ENCODE measurements at places on chromosomes 11 and 22. TPM values are rescaled to one million over a fixed set of nuclear protein-coding genes. Genes with fewer than 3 reads are reported as not detected.

The SYT13 gene
- total RNA-seq, result 7.2 TPM

The RIBC2 gene
- total RNA-seq, result 6.4 TPM

The SLCO2B1 gene
- 0.74 TPM for total RNA-seq

The PTPRCAP gene
- total RNA-seq, result 0.20 TPM

The LRRC74B gene
- not detected for total RNA-seq

The MYEOV gene
- 2.7 TPM for total RNA-seq

The LRRC56 gene
- 0.34 TPM for total RNA-seq

GRCh38 chr11:47282462-47282861 lies 12.5 kb downstream of the MADD start:
- DNase-seq, result no peak

GRCh38 chr11:99911116-99911515 lies 776.0 kb upstream of the ARHGAP42 start:
- no peak for DNase-seq

GRCh38 chr22:49534386-49534785 lies 293.3 kb downstream of the BRD1 start:
- DNase-seq, result no peak

DNA sequence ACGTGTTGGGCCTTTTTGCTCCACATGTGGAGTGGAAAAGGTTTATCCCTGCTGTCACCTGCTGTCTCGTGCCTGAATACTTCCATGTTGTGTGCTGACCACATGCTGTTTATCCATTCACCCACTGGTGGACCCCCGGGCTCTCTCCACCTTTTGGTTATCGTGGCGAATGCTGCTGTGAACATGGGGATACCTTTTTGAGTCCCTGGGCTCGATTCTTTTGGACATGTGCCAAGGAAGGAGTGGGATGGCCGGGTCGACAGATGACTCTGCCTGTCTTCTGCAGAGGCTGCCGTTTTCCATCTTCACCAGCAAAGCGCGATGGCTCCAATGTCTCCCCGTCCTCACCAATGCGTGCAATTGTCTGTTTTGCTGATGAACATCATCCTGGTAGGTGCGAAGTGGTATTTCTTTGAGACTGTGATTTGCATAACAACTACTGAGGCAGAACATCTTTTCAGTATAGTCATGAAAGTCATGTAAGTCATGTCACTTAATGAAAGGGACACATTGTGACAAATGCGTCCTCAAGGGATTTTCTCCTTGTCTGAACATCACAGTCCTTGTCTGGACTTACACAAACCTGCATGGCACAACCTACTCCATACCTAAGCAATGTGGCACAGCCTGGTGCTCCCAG lies 758.7 kb downstream of the BRD1 start:
- no peak for DNase-seq

DNA sequence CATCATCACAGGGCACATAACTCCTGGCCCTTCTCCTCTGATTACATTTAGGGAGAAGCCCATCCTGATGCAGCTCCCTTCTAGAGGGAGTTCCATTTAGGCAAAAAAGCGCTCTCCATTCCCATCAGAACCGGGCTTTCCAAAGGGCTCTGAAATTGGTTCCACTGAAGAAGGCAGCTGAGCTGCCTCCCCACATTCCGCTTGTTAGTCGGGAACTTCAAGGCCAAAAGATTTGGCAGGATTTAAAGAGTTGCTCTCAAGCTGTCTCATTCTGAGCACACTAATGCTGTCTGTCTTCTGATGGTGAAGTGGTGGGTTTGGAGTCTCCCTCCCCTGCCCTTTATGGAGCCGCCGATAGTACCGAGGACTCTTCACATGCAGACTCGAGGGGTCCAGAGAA lies 26.6 kb upstream of the CABP7 start:
- no peak for DNase-seq

GRCh38 chr11:92697461-92698312 lies 271.8 kb upstream of the MTNR1B start:
- no peak for DNase-seq

GRCh38 chr11:59243633-59244032 lies 30.9 kb upstream of the MPEG1 start:
- no peak for DNase-seq

DNA sequence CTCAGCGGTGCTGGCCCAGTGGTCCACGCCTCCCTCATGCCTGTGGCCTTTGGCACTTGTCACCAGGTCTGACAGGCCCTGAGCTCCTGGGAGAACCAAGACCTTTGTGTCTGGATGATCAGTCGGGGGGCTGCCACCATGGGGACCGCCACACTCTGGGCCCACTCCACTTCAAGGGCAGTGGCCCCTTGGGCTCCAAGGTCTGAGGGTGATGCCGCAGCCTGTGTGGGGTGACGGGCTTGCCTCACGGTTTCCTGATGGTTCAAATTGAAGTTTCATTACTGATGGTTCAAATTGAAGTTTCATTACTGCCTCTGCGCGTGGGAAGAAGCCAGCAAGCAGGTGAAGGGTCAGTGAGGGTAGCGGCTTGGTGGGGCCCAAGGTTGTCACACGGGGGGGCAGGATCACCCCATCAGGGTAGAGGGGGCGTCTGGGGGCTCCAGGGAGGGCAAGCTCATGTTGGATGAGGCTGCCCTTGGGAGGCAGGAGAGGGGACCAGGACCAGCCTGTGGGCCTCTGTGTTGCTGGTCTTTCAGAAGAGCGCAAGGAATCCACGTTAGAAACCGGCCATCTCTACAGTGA lies 27.5 kb downstream of the TRMU start:
- DNase-seq, result no peak

GRCh38 chr11:62881579-62882430 lies 1.1 kb downstream of the SLC3A2 start:
- peak; percentile 97 for DNase-seq

DNA sequence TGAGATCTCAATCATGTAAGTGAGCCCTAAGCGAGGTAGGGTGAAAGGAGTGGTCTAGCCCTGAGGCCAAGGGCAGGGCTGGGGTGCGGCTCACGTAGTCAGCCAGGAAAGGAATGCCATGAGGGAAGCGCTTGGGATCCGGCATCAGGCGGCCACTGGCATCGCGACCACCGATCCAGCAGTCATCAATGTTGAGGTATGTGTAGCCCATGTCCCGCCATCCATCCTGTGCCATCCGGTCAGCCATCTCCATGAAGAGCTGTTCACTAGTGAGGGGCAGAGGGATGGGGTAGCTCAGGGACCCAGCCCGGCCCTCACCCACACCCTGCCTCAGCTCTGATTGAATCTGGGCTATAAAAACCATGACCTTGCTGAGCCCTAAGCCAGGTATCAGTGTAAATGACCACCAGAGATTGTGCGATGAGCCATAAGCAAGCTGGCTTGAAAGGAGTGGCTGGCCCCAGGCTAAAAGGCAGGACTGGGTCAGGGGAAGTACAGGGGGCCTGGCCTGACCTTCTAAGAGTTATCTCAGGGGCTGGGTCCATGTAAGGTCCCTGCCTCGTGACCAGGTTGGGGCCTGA lies 2.9 kb downstream of the NAGA start:
- DNase-seq, result no peak

GRCh38 chr11:70405679-70406395 lies 7.5 kb downstream of the CTTN start:
- DNase-seq, result no peak

GRCh38 chr11:75576499-75576918 lies 14.5 kb downstream of the SERPINH1 start:
- peak; percentile 70 for DNase-seq

DNA sequence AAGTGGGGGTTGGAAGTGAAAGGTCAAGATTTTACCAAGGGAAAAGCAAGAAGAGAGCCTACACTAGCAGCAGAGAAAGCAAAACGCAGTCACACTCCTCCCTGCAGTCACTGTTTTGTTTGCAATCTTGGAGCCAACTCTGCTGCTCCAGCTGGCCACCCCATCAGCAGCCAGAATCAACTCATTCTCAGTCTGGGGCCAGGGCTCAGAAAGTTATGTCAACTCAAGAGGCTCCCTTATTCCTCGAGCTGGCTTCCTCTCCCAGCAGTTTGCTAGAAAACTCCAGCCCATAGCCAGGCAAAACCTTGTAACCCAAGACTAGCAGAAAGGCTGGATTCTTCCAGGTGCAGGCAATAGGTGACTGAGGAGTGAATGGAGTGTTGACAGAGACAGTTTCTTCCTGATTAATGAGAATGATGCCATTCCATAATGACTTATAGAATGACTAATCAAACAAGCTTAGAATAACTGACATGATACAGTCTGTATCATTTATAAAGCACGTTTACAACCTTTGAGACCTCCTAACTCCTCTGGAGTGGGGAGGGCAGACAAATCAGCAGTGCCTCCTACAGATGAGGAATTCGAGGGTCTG lies 53.4 kb downstream of the P4HA3 start:
- no peak for DNase-seq

DNA sequence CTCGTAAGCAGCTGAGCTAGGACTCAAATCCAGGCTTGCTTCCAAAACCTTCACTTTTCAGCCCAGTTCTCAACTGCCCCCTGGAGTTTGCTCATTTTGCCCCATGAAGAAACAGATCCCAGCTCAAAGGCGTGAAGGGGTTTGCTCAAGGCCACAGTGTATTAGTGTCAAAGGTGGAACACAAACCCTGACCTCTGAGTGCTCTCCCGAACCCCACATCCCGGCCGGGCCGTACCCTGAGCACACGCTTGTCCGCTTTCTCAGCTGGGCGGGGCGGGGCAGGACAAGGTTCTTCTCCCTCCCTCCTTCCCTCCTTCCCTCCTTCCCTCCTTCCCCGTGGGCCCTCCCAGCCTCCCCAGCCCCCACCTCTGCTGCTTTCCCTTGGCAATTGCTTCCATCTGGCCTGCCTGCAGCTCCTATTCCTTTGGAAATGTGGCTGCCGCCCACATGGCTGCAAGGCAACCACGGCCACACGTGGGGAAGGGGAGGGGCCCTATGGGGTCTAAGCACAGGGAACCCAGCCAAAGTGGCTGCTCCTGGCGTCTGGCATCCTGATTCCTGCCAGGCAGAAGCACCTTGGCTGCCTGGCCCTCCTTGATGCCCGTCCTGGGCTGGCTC lies 4.1 kb downstream of the ST3GAL4 start:
- DNase-seq, result no peak

DNA sequence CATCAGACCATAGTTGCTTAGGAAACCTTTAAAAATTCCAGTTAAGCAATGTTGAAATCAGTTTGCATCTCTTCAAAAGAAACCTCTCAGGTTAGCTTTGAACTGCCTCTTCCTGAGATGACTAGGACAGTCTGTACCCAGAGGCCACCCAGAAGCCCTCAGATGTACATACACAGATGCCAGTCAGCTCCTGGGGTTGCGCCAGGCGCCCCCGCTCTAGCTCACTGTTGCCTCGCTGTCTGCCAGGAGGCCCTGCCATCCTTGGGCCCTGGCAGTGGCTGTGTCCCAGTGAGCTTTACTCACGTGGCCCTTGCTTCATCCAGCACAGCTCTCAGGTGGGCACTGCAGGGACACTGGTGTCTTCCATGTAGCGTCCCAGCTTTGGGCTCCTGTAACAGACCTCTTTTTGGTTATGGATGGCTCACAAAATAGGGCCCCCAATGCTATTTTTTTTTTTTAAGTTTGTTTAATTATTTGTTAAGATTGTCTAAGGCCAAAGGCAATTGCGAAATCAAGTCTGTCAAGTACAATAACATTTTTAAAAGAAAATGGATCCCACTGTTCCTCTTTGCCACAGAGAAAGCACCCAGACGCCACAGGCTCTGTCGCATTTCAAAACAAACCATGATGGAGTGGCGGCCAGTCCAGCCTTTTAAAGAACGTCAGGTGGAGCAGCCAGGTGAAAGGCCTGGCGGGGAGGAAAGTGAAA lies 73.4 kb downstream of the NCAPD3 start:
- no peak for DNase-seq

DNA sequence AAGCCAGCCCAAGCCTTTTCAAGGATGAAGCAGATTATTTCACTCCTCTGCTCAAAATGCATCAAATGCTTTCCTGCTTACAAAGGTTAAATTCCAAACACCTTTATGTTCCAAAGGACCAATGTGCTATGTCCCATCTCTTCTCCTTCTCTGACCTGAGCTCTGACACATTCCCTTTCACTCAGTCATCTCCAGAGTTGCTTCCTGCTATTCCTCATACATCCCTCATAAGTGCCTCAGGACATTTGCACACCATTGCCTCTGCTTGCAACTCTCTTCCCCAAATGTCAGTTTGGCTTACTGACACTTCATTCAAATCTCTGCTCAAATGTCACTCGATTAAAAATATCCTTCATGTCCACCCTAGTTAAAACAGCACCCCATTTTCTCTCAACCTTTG lies 53.3 kb upstream of the BMAL1 start:
- peak; percentile 56 for DNase-seq

DNA sequence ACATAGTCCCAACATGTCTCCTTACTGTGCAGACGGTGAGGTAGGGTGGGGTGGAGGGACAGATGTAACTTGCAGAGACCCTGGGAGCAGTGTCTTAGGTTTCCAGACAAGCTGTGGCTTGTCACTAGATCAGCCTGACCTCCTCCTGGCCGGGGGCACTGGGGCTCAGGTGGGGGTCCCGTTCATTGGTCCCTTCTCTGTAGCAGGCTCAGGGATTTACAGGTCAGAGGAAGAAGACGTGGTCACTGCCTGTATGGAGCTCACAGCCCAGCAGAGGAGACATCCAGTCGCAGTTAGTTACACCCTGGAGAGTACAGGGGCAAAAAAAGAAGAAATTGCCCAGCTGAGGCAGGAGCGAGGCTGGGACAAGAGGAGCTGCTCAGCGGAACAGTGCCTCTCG lies 22.0 kb upstream of the TUB start:
- DNase-seq, result no peak

- no peak for DNase-seq
These were observed 36.4 kb downstream of the PITPNB start for GRCh38 chr22:27882507-27883290.

GRCh38 chr22:49826603-49827270 lies 936 bp downstream of the BRD1 start:
- DNase-seq, result peak; percentile 24

DNA sequence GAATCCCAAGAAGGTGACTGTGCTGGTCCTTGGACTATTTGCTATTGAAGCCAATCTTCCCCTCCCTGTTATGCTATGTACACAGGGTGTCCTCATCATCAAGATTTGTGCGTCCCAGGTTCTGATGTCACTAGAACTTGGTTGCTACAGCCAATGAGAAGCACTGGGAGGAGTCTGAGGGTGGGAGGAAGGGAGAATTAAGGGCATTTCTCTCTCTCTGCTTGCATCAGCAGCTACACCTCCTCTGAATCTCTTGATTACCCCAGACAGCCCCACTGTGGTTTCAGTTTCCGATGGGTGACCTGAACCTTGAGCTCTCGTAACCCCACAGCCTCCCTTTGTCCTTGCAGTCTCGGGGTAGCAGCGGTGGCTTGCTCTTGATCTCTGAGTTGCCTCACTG lies 212.4 kb upstream of the SESN3 start:
- no peak for DNase-seq

DNA sequence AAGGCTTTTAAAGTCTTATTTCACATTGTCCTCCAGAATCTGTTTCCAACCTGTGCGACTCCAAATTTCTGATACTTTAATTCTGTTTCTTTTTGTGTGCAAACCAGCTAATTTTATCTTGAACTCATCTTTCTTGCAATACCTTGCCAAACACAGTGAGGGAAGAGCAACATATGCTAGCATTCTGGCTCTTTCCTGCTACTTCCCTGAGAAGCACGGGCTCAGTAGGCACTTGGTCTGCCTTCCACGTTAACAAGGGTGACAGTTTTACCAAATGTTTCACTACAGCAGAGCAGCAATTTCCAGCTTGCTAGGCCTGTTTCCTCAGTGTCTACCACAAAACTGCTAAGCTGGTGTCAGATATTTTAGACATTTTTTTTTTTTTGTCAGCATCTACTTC lies 405.8 kb downstream of the NTM start:
- DNase-seq, result no peak

- no peak for DNase-seq
These were observed 7.3 kb downstream of the SIDT2 start for GRCh38 chr11:117185736-117186430.

GRCh38 chr11:14318581-14318981 lies 40.4 kb downstream of the RRAS2 start:
- peak; percentile 54 for DNase-seq

- DNase-seq, result peak; percentile 50
These were observed 33.3 kb downstream of the ELF5 start for GRCh38 chr11:34480314-34480713.

Measured in M059J (cell line).